Stimulated activated CD8-positive, alpha-beta memory T cell treated with anti-CD3 and anti-CD28 coated beads, Interleukin-15, amount 100 ng/mL, for 1 hour (primary cell): ENCODE measurements at places on chromosomes 13 and 19.

GRCh38 chr13:35956074-35956473, 175.1 kb downstream of the DCLK1 start:
- DNase-seq: no peak

DNA sequence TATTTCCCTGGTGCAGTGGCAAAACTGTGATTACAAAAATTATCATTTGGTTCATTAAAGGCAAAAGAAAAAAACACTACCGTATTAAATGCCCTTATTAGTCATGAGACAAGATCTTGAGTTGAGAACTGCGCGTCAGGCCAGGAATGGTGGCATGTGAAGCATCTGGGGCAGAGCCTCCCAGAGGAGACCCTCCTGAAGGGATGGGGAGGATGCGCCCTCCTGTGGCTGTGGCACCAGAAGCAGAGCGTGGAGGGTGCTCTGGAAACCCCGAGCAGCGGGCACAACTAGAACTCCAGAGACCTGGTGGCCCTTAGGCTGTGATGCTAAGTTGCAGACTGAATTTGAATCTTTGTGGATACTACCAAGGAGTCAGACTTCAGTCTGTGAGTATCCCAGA, 11.5 kb downstream of the CUL4A start:
- no peak for DNase-seq

GRCh38 chr19:51621178-51621577, 9.0 kb downstream of the SIGLEC5 start:
- no peak for DNase-seq

GRCh38 chr19:57245959-57246358, 5.5 kb downstream of the ZNF805 start:
- no peak for DNase-seq

GRCh38 chr13:39016787-39017186, 21.1 kb downstream of the PROSER1 start:
- no peak for DNase-seq

DNA sequence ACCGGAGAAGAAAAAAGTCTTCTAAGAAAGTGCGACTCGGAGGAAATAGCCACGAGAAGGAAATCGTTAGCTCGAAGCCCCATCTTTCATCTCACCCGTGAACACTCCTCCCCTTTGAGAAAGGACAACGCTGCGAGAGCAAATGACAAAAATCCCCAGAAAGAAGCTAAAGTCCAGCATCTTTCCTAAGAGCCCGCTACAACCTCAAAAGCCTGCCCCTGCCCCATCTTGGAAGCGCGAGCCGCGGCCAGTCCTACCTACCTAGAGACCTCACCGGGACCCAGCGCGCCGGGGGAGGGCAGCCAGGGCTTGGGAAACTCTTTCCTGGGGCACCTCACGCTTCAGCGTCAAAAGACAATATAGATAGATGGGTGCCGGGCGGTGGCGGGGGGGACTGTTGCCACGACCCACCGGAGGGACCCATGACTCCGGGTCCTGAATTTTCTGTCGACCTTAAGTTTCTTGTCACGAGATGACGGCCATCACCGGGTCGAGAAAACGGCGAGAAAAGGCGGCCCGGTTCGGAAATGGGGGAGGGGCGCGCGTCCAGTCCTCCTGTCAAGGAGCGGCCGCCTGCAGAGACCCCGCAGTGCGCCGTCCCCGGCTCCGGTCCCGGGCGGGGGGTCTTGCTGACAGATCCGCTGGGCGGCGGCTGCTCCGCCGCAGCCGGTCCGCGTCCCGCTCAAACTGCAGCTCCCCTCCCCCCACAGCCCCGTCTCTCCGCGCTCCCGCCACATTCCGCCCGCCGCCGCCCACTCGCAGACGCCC, 65.9 kb downstream of the KCNRG start:
- DNase-seq: peak; percentile 14

GRCh38 chr13:101018720-101019119, 344.1 kb upstream of the TMTC4 start:
- DNase-seq: no peak

- DNase-seq: no peak
Measured at GRCh38 chr13:66365101-66365500, 865.0 kb downstream of the PCDH9 start.

GRCh38 chr13:35157143-35157755, 215.2 kb downstream of the NBEA start:
- no peak for DNase-seq

GRCh38 chr19:42330241-42330711, 4.8 kb downstream of the MEGF8 start:
- no peak for DNase-seq

GRCh38 chr13:66974889-66975288, 255.2 kb downstream of the PCDH9 start:
- no peak for DNase-seq

- no peak for DNase-seq
Measured at GRCh38 chr13:95226932-95227695, 74.1 kb downstream of the ABCC4 start.

- no peak for DNase-seq
Measured at GRCh38 chr19:45913874-45914830, at the start of gene NANOS2. Gene NANOS2 (minus strand): TSS chr19:45914778. CDS start chr19:45914693, 85 bp downstream.

DNA sequence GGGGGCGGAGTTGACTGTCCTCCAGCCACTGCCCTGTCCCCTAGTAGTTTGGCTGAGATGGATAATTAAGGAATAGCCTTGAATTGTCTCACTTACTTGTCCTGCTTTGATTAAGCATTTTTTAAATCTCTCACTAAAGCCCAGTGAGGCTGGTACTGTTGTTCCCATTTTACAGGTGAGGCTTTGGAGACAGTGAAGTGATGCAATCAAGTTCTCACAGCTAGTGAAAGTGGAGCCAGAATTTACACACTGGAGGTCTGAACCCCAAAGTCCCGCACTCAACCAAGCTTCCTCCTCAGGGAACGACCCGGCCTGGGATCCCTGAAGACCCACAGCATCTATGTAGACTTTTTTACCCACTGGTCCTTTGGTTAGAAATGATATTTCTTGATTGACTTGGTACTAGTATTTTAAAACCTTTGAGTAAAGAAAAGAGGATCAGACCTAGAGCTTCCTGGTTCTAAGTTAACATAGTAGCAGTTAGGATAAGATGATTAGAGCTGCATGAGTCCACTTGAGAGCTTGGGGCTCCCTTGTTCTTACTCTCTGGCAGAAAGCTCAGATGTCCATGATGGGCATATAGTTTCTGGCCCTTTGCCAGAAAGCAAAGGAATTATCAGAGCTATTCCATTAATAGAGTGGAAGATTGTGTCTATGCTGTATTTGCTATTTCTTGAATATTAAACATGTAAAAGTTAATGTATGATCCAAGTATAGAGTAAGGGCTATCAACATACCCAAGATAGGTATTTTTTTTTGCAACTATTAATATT, 154.3 kb downstream of the LMO7 start:
- no peak for DNase-seq

DNA sequence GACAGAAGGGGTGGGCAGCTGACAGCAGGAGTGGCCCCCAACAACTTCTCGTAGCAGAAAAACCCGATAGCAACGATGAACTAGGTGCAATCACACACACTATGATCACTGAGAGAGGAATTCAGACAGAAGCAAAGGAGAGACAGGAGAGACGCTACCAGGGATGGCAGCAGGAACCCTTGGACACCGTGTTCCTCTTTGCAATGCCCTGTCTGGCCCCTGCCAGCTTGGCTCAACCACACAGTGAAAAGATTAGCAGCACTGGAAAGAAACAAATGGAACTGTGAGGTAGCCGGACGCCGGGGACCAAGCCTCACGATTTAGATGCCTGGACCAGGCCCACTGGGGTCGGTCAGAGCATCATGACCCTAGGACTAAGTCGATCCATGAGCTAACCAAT, 23.6 kb downstream of the DCAF15 start:
- DNase-seq: no peak

- DNase-seq: no peak
Measured at GRCh38 chr13:59449750-59450149, 714.0 kb downstream of the DIAPH3 start.

GRCh38 chr13:113207890-113208420, 514 bp downstream of the PCID2 start:
- no peak for DNase-seq

- DNase-seq: peak; percentile 82
Measured at GRCh38 chr19:12551060-12551832, at the start of gene ZNF564. Gene ZNF564 (minus strand): TSS chr19:12551482. CDS start chr19:12551332, 150 bp downstream.

DNA sequence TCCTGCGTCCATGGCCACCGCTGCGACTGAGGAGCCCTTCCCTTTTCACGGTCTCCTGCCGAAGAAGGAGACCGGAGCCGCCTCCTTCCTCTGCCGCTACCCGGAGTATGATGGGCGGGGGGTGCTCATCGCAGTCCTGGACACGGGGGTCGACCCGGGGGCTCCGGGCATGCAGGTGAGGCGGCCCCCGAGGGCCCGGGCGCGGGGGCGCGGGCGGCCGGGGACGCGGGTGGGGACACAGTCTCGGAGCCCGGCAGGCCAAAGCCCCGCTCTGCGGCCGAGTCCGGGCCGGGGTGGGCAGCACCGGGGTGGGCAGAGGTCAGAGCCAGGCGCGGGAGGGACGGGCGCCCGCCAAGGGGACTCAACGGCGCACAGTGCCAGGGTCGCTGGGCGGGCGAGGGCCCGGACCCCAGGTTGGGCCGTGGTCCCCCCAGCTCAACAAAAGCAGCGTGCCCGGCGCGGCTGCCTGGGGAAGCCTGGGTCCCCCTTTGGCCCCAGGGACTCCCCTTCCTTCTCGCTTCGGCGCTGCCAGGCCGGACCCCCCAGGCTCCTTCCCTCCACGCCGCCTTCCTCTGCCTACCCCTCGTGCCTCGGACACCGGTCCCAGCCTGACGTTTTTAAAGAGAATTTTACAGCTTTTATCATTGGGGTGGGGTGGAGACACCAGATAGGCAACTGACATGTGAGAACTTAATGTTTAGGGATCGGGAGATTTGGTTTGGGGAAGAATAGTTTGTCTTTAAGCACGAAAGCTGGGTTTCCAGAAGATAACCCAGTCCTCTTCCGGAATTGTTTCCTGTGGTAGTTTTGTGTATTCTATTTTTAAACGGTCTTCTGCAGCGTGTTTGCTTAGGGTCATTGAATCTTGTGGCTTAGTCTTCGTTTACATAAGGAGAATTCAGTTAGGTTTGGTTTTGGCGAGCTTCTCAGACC, 509 bp downstream of the TPP2 start:
- DNase-seq: no peak

DNA sequence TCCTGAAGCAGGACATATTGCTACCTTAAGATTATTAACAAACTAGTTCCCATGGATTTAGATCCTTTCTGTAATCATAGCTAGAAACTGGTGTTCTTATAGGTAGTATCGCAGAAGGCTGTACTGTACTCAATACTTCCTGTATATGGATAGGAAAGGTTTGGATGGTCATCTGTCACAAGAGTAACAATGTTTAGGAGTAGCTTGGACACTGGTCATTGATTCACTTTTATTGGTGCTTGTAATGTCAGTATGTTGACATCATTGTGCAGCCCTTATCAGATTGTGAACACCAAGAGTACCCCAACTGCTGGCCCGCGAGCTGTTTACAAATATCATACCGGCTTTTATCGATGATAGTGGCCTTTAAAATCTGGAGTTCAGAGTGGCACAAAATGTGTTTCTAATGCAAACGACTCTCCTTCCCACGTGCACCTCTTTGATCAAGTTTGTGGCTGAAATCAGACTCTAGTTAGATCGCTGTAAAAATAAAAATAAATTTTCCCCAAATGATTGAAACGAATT, 605 bp upstream of the CDK8 start:
- no peak for DNase-seq

GRCh38 chr13:105346141-105346775, 1189.2 kb downstream of the EFNB2 start:
- no peak for DNase-seq

DNA sequence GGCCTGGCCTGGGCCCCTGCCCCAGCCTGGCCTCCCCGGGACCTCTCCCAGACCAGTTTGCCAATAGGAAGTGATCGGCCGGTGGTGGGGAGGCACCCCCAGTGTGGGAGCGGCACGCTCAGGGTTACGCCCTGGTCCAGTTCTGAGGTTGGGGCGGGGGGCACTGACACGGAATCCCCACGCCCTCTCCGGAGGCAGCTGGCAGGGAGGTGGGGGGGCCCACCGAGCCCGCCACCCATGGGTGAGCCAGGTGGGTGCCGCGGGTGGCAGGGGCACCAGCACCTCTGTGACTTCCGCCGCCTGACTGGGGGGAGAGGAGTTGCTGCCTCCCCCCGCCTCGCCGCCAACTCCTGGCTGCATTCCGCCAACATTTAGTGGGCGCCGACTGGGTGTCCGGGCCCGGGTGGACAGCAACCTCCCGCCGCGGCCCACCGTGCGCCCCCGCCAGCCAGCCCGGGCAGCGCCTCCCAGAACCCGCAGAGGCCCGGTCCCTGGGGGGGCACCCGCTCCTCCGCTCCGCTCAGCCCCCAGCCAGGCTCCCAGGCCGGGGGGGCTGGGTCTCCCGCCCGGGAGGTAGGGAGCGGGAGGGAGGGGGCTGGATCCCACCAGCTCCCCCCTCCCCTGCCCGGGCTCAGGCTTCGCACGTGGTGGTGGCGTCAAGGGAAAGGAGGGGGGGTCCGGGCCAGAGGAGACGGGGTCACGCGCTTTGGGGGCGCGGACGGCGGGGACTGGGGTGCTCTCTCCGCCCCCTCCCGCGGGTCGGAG, 2.0 kb downstream of the ZBTB7A start:
- no peak for DNase-seq

DNA sequence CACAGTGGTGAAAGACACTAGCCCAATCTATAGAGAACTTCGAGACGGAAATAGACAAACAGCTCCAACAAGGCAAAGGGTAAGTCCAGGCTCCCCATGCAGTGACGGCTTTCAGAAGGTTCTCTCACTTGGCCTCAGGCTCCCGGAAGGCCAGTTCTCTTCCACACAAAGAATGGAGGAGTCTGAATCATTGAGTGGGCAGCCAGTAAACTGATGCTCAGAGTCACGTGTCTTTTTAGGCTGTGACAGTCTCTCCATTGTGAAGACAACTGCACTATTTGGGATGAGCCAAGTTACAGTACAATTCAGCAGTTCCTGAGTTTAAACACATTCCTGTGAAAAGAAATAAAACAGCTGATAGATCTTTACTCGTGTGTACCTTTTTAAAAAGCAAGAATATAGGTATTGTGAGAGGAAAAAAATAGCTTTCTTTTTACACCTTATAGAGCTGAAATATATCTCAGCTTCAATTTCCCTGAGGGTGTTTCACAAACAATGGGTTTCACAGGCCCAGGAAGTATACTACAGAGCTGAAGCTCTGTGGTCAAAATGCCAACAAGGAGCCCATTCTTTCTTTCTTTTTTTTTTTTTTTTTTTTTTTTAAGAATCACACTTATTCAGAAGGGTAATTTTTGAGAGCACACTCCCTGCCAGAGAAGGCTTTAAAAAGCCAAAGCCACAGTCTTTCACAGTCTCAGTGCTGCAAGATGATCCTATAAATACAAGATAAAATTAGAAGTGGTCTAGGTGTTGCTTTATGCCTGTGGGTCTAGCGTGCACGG, 135.1 kb downstream of the FREM2 start:
- DNase-seq: no peak

GRCh38 chr19:19489804-19490204, 25.5 kb downstream of the TSSK6 start:
- DNase-seq: no peak

DNA sequence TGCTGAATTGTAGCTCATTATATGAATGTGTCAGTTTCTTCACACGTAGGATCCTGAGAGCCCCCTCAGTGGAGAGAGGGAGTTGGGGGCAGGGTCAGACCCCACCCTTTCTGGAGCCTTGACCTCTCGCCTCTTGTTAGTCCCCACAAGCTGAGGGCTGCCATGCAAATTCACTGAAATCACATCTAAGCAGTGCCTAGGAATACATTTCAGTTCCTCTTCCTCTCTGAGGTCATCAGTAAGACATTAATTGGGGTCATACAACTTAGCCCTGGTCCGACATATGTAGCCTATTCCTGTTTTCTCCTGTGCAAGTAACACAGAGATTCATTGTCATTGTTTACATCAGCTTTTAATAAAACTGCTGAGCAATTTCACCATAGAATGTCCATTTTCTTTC, 30.0 kb downstream of the MYO9B start:
- DNase-seq: no peak
